Activated CD4-positive, alpha-beta T cell treated with anti-CD3 and anti-CD28 coated beads, Interleukin-2, amount 10 ng/mL, durations not matched to agents 24 days and 14 days (primary cell): ENCODE measurements at places on chromosomes 11 and 22. TPM values are rescaled to one million over a fixed set of nuclear protein-coding genes. Genes with fewer than 3 reads are reported as not detected.
A peak's percentile ranks its signal among the peaks of the same experiment; 100 is the strongest.

Gene NOX4
- total RNA-seq = not detected in 2 replicates

Gene CAPN5
- 0.30 TPM in 1 of 2 replicates, not detected in the other for total RNA-seq

- H3K4me1 ChIP-seq = peaks cover 30% of the 10 kb centered on the region
- H3K4me3 ChIP-seq = no peak overlapping the region
- H3K27ac ChIP-seq = no peak overlapping the region
- H3K27me3 ChIP-seq = peaks cover 21% of the 10 kb centered on the region
- peaks cover 35% of the 10 kb centered on the region for H3K36me3 ChIP-seq
Observed at GRCh38 chr22:25492841-25493734, 71.4 kb upstream of the GRK3 start.

GRCh38 chr11:78170413-78170812 lies 18.0 kb downstream of the KCTD21 start:
- no peak overlapping the region for H3K4me3 ChIP-seq
- no peak for DNase-seq
- H3K27me3 ChIP-seq = no peaks in the 10 kb centered on the region
- H3K36me3 ChIP-seq = peaks cover 20% of the 10 kb centered on the region
- H3K4me1 ChIP-seq = no peaks in the 10 kb centered on the region
- no peak overlapping the region for H3K27ac ChIP-seq

DNA sequence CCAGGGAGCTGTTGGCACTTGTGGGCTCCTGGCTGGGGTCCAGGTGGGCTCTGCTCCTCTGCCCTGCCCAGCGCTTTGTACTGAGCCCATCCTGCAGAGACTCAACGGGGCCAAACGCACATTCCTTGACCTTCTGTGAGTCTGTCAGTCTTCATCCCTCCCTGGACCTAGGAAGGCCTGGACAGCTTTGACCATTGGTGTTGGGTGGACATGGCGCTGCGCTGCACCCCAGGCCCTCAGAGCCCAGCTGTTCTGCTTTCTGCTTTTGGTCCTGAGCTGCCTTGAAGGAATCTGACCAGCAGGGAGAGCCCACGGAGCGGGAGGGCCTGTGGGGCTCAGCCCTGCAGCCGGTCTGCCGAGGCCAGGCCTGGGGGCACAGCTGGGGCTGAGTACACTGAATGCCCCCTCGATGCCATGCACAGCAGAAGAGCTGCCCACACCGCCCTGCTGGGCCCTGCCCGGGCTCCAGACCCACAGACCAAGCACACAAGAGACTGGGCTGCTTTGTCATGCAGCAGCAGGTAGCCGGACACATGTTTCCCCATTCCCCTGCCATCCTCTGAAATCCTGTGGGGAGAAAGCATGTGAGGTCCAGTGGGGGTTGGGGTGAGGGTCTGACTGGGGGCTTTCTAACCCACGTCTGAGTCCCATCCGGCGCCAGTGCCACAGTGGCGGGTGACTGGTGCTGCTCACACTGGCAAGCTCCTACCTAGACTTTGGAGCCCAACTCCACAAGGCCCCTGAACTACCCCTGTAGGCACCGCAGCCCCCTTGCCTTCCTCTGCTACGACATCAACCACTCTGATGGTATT lies 24.1 kb upstream of the CCDC188 start:
- no peaks in the 10 kb centered on the region for H3K27me3 ChIP-seq
- DNase-seq = no peak
- no peaks in the 10 kb centered on the region for H3K36me3 ChIP-seq
- H3K27ac ChIP-seq = no peak overlapping the region
- H3K4me1 ChIP-seq = no peaks in the 10 kb centered on the region

GRCh38 chr11:7057641-7058040 lies 31.2 kb upstream of the RBMXL2 start:
- no peak overlapping the region for H3K27ac ChIP-seq
- H3K4me3 ChIP-seq = no peak overlapping the region
- no peaks in the 10 kb centered on the region for H3K4me1 ChIP-seq
- H3K36me3 ChIP-seq = no peaks in the 10 kb centered on the region
- H3K27me3 ChIP-seq = no peaks in the 10 kb centered on the region

DNA sequence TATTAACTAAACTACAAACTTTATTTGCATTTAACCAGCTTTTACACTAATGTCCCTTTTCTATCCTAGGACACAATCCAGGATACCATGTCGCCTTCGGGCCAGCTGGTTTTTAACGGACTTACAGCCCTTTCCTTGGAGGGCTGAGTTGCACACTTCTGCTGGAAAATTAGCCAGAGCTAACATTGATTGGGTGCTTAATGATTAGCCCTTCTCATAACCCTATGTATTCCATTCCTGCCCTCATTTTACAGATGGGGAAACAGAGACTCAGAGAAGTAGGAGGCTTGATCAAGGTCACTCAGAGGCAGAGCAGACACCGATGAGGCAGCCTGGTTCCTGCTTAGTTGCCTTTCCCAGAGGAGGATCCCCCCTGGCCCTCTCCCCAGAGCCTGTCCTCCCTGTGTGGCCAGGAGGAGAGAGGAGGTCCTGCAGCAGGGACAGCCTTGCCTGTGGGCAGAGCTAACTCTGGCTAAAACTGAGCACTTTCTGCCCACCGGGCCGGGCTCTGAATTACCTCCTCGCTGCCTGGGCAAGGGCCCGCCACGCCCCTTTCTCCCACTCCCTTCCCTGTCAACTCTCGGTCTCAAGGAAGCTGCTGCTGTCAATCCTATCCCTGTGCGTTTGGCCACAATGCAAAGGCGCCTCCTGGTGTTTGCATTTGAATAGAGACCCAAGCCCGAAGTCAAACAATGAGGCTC lies 59.6 kb upstream of the PAX6 start:
- no peaks in the 10 kb centered on the region for H3K4me1 ChIP-seq
- peak; percentile 65 for DNase-seq
- H3K27ac ChIP-seq = no peak overlapping the region
- no peaks in the 10 kb centered on the region for H3K36me3 ChIP-seq
- no peak overlapping the region for H3K4me3 ChIP-seq

Gene SEC14L2
- 25.1 and 26.7 TPM in 2 replicates for total RNA-seq

Gene DBX1
- not detected in 2 replicates for total RNA-seq

DNA sequence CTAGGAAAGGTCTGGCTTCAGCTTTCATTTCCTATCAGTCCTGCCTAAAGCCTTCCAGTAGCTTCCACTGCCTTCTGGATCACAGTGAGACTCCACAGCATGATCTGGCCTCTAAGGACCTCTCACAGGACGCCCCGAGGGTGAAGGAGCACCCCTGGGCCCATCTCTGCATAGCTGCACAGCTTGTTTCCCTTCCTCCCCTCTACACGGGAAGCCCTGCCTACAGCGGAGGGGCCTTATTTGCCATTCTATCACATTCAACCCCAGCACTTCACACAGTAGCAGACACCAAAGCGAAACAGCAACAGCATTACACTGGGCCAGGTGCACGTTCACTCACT lies 162.3 kb upstream of the GRK3 start:
- no peaks in the 10 kb centered on the region for H3K27me3 ChIP-seq
- H3K4me1 ChIP-seq = peaks cover 35% of the 10 kb centered on the region
- no peaks in the 10 kb centered on the region for H3K36me3 ChIP-seq
- no peak for DNase-seq
- H3K27ac ChIP-seq = peak overlapping the region; percentile 43

DNA sequence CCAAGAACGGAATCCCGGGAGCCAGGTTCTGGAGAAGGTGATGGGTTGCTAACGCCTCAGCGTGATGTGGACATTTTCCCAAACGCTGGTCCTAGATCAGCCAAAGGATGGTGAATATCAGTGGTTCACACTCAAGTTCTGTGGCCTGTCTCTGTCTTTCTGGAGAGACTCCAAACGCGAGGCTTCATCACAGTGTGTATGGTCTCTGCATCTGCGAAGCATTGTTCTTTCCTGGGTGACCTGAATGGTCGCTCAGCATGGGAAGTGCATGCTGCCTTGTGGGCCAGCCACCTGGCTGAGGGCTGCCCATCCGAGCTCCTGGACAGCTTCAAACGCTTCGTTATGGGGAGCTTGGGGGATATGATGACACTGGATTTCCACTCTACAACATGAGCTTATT lies 810.0 kb downstream of the TBC1D22A start:
- H3K4me3 ChIP-seq = no peak overlapping the region
- H3K36me3 ChIP-seq = no peaks in the 10 kb centered on the region
- H3K27me3 ChIP-seq = no peaks in the 10 kb centered on the region
- no peak overlapping the region for H3K27ac ChIP-seq
- H3K4me1 ChIP-seq = no peaks in the 10 kb centered on the region

Gene MPPED2
- not detected in 2 replicates for total RNA-seq

Gene CBLIF
- total RNA-seq = not detected in 2 replicates

DNA sequence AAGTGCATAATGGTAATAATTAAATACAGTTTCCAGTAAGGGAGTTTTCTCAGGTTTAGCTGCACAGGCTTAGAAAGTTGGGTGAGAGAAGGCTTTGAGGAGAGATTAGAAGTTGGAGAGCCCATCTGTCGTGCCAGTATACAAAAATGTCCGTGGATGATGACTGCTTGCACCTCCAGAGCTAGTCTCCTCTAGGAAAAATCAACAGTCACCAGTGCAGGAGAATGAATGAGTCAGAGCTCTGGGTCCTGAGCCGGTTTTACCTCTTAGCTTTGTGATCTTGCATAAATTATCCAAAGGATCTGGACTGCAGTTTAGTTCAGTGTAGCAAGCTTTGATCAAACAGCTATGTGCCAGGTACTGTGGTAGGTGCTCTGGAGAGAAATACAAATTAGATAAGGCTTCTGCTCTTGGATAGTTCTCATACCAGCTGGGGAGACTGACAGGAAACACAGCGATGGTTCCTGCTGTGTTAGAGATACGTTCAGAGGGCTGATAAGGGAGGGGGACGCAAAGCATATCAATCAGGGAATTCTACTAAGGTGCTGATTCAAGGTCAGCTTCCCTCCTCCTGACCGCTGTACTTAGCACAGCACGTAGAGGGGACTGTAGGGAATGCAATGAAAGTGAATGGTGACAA lies 125.9 kb downstream of the TEAD1 start:
- H3K4me3 ChIP-seq = no peak overlapping the region
- no peak overlapping the region for H3K27ac ChIP-seq
- H3K27me3 ChIP-seq = peaks cover 52% of the 10 kb centered on the region
- H3K4me1 ChIP-seq = peaks cover 3% of the 10 kb centered on the region

- no peaks in the 10 kb centered on the region for H3K4me1 ChIP-seq
- H3K27ac ChIP-seq = no peak overlapping the region
- DNase-seq = peak; percentile 61
- no peaks in the 10 kb centered on the region for H3K27me3 ChIP-seq
Observed at GRCh38 chr22:34111210-34111824, 191.0 kb upstream of the LARGE1 start.

Gene P4HA3
- not detected in 2 replicates for total RNA-seq

DNA sequence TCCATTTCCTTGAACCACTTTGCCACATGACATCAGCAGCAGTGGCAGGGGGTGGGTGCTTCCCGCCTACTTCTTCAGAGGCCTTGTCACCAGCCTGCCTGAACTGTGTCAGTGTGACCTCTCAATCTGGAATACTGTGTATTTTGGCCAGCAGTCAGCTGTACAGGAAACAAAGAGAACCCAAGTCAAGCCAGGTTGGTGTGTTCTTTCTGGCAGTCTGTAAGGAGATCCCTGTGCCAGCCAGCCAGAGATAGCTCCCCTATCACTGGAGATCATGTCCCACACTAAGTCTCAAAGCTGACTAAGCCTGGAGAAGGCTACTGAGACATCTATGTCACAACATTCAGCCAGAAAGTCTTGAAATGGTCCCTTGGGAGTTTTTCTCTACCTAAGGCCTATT lies 142.1 kb downstream of the TRPC6 start:
- H3K4me3 ChIP-seq = no peak overlapping the region
- no peaks in the 10 kb centered on the region for H3K36me3 ChIP-seq
- no peaks in the 10 kb centered on the region for H3K27me3 ChIP-seq
- no peak for DNase-seq
- no peaks in the 10 kb centered on the region for H3K4me1 ChIP-seq

- DNase-seq = no peak
- no peaks in the 10 kb centered on the region for H3K27me3 ChIP-seq
- H3K27ac ChIP-seq = peak overlapping the region; percentile 75
- peaks cover 37% of the 10 kb centered on the region for H3K36me3 ChIP-seq
- peak overlapping the region; percentile 86 for H3K4me3 ChIP-seq
Observed at GRCh38 chr11:65662247-65662798, 393 bp downstream of the RELA start.

GRCh38 chr22:48886604-48887393 lies 940.9 kb downstream of the BRD1 start:
- no peak overlapping the region for H3K4me3 ChIP-seq
- H3K36me3 ChIP-seq = no peaks in the 10 kb centered on the region
- no peaks in the 10 kb centered on the region for H3K4me1 ChIP-seq
- no peak for DNase-seq

DNA sequence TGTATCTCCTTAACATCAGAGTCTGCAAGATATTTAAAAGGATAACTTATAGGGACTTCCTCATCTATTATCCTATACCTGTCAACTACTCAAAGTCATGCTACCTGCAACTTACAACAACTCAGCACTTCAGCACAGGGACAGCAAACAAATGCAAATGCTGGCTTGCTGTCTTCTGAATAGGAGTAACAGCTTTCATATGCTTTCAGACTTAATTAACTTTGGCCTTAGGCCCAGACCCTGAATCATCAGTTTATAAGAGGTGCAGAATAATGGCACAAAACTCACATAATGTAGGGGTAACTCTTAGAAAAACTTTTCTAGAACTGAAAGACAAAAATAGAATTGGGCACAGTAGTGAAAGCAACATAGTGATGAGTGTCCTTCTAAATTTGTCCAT lies 953.4 kb downstream of the DLG2 start:
- no peaks in the 10 kb centered on the region for H3K27me3 ChIP-seq
- H3K4me3 ChIP-seq = no peak overlapping the region
- no peak overlapping the region for H3K27ac ChIP-seq
- no peaks in the 10 kb centered on the region for H3K36me3 ChIP-seq
